ENCODE measurements at places on chromosomes 3 and 15.

DNA sequence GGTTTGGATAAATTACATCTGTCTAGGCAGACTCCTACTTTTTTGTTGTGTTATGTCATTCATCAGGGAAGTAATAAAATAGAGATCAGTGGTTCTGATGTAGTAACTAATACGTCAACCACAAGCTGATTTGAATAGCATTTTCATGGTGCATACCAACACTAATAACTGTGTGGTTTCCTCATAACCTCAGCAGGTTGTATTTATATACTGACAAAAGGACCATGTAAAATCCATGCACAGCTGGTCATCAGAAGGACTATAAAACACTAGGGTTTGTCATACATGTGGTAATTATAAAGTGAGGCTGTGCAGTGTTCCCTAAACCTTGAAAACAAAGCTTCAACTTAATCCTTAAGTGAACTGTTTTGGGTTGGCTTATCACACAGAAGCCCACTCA is 216.8 kb upstream of the RBMS3 start:
- no peak for DNase-seq

GRCh38 chr15:92906563-92907081 is 6.5 kb downstream of the CHD2 start:
- DNase-seq: no peak

- no peak for DNase-seq
Observed at GRCh38 chr3:187623285-187623814, 46.8 kb downstream of the SST start.

GRCh38 chr3:146577662-146578061 is 27.5 kb downstream of the PLSCR5 start:
- peak; percentile 61 for DNase-seq

DNA sequence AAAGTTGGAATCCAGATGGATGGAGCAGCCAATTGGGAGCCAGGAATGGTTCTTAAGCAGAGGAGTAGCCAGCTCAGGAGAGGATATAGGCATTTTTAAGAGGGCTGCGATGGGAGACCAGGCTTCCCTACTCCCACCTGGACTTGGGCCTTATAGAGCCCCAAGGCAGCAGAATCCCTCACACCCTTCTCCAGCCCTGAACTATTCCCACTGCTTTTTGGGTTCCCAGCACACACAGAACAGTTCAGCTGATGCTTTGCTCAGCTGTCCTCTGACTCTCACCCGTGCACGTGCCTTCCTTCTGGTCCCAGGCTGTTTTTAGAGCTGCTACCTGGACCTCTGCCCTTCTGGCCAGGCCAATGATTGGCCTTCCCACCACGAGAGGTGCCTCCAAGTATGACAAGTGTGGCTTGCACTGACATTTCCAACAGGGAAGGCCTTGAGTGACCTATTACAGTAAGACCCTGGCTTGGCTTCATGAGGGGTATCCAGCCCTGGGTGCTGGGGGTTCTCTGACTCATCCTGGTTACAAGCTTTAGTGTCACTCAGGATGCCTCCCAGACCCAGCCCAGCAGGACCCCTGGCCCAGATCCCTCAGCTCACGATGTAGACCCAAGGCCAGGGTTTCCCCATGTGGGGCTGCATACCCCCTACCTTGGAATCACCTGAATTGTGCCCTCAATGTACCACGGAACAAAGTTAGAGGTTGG is 25.2 kb downstream of the NOX5 start:
- DNase-seq: no peak

- DNase-seq: no peak
Observed at GRCh38 chr3:30248423-30248822, 358.0 kb upstream of the TGFBR2 start.

- no peak for DNase-seq
Observed at GRCh38 chr3:131535596-131535995, 32.8 kb upstream of the MRPL3 start.

- no peak for DNase-seq
Observed at GRCh38 chr15:31494786-31495185, 168.2 kb downstream of the KLF13 start.

DNA sequence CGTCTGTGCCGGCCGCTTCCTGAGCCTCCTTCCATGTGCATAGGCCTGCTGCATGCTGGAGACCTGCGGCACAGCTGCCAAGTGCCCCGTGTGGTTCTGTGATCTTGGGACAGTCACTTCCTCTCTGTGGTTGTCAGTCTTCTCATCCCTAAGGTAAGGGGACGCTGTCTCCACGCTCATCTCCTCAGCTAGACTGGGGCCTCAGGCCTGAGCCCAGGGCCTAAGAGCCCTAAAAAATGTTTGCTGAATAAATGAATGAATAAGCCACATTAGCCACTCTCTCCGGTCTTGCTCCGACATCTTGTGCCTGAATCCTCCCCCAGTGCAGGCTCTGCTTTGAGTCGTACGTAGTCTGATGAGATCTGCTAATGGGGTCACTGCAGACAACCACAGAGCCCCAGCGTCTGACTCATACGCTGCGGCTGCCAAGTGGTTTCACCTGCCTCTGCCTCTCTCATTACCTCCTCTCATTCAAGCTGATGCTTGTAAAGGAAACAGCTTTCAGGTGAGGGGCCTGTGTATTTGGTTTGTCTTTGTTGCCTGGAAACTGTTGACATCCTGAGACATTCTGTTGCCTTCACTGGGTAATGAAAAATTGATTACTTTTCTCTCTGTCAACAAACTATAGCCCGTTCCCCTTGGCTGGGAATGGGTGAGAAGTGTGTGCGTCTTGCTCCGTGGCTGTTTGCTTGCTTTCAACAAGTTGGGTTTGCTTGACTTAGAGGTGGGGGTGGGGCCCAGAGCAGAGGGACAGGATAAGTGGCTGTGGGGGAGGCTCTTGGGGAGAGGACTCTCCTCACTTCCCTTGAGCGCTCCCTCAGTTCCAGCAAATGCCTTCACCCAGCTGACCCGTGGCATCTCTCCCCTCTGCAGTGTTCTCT is 15.9 kb downstream of the RPLP1 start:
- peak; percentile 14 for DNase-seq

DNA sequence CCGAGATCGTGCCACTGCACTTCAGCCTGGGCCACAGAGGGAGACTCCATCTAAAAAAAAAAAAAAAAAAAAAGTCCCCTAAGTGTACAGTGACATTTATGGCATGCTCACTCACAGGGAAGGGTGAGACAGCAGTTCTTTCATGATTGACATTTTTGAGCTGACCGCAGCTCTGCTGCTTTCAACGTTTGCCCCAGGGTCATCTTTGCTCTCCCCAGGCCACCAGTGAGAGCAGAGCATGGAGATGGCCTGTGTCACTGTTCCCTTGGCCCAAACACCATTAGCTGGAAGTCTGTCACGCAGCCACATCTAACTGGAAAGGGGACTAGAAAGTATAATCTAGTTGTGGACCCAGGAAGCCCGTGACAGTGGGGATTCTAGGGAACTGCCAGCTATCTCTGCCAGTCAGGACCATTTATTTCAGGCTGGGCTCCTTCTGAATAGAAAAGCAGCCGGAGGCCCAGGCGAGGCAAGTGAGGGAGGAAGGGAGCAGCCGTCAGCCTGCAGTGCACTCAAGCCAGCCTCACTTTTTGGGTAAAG is 193.4 kb upstream of the HES1 start:
- DNase-seq: no peak

GRCh38 chr3:24145981-24146822 is 201.1 kb downstream of the NR1D2 start:
- no peak for DNase-seq

GRCh38 chr15:99172989-99173388 is 68.1 kb downstream of the SYNM start:
- no peak for DNase-seq

- no peak for DNase-seq
Observed at GRCh38 chr3:48413611-48414010, 16.3 kb downstream of the PLXNB1 start.

DNA sequence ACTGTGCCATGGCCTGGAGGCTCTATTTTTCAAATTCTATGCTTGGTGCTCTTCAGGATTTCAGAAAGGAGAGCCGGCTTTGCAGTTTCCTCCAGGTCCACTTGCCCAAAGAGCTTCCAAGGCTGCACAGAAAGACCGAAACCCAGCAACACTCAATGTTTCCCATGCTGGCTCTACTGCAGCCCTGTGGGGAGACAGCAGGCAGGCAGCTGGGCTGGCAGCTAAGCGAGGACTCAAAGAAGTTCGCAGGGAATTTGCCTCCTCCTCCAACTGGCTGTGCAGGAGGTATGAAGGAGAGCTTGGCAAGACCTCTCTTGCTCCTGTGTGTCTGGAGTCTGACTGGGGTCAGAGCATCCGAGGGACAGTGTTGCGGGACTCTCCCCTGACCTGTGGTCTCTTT is 17.4 kb upstream of the ITGA11 start:
- DNase-seq: no peak

DNA sequence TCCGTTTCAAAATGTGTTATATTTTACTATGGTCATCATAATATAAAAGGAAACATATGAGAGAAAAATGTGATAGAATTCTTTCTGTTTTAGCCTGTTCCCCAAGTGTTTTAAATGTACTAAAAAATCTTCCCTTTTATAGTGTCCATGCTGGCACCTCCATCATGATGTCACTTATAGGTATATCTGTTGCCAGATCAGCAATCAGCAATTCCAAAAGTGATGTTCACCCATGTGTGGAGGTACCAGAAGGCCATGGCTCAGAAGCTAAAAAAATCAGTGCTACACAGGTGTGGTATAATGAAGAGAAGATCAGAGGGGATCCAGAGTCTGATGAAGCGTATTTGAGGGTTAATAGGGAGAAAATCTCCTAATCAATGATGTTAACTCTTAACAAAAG is 1.1 kb upstream of the GPR15 start:
- DNase-seq: no peak

GRCh38 chr3:58059349-58060321 is 51.4 kb downstream of the FLNB start:
- no peak for DNase-seq

- DNase-seq: peak; percentile 25
Observed at GRCh38 chr15:80090879-80091503, 31.5 kb downstream of the ZFAND6 start.

DNA sequence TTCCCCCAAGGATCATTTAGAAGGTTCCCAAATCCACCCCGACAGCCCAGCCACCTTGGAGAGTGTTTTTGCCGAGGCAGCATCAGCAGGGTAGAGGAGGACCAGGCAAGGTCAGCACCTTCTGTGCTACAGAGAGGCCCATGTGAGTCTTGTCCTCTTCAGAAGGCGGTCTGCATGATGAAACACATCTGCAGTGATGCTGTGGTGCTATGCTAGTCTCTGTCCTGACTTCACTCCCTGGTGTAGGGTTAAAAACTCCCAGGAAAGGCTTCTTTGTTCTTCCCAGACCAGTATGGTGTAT is 87.9 kb downstream of the ITPR1 start:
- DNase-seq: no peak

GRCh38 chr3:53994986-53995603 is 103.4 kb upstream of the SELENOK start:
- DNase-seq: no peak

DNA sequence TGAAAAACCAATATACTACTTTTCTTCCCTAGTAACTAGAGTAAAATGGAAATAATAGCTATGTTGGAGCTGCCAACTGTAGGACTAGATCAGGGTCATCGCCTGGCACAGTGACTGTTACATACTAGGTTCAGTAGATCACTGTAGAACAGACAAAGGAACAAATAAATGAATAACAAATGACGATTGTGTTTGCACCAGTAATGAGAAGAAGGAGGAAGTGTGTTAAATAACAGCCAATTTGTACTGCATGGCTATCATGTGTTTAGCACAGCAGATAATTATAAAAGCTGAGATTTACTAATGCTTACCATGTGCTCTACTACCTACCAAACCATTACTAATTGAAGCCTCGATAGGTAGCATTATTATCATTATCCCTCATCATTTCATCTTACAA is 85.3 kb upstream of the FXR1 start:
- DNase-seq: no peak

DNA sequence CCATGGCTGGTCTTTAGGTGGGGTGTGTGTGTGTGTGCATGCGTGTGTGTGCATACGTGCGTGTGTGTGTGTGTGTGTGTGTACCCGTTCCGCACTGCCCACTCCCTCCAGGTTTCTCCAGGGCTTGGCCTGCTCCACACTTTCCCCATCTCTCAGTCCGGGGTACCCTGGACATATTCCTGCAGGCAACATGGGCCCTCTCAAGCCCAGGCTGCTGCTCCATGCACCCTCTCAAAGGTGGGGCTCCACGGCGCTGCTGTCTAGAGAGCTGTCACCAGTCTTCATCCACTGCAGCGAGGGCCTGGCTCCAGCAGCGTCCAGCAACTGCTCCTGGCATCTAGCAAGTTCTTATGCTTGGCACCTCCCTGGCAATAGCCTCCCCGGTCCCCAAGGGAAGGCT is 86.1 kb downstream of the ATP10A start:
- no peak for DNase-seq

GRCh38 chr15:29162411-29162810 is 107.2 kb downstream of the NSMCE3 start:
- no peak for DNase-seq

DNA sequence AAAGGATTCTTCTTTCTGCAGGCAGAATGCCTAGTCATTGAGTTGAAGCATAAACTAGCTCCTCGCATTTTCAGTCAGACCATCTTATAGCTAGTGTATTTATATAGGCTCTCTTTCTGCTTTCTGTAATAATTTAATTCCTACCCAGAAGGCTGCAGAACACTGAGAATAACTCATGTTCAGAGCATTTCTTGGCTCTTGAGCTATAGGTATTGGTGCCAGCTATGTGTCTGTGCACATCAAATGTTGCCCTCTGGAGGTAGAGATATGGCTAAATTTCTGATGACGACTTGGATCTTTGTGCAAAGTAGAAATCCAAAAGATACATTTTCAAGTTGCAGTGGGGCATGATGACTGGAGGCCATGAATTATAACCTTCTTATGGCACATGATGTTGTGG is 336.2 kb upstream of the TPM1 start:
- DNase-seq: no peak

- DNase-seq: no peak
Observed at GRCh38 chr15:78007964-78008886, 69.3 kb downstream of the TBC1D2B start.

DNA sequence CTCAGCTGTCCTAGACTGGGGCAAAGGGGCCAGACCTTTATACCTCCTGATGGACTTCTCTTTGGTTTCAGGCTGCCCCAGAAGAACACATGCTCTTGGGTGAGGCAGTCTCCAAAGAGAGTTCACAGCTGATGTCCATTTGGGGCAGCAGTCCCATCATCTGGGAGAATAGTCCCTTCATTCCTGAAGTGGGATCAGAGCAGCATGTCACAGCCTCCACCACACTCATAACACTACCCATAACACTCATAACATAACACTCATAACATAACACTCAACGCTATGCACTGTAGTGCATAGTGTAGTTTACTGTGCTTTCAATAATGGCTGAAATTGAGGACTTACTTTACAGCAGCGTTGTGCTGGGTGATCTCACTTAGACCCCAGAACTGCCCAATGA is 36.7 kb upstream of the PLCL2 start:
- DNase-seq: no peak

DNA sequence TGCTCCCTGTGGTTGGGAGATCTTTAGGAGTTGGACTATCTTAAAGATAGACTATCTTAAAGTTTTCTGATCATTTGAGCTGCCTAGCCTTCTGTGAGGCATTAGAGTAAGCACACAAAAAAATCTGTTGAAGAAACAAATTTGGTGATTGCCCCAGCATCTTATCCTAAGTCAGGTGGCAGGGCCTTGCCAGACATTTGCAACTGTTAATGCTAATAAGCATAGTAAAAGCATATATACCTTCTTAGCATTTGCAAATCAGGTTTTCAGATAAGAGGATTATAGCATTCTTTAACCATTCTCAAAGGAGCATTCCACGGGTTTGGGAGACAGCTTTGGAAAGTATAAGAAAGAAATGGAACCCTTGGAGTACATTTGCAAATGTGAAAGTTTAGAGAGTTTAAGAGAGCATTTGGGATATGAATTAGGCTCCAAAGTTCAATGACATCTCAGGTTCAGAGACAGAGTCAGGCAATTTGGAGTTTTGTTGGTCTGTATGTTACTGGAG is 61.0 kb downstream of the SEMA6D start:
- DNase-seq: no peak
